ENCODE measurements at places on chromosomes 12 and 14. TPM values are rescaled to one million over a fixed set of nuclear protein-coding genes. Genes with fewer than 3 reads are reported as not detected.

Gene RPS26
- total RNA-seq: 32.6 TPM

Gene TMEM132D
- total RNA-seq: not detected

Gene INHBC
- not detected for total RNA-seq

Gene GPR162
- total RNA-seq: 1.5 TPM

Gene PROX2
- not detected for total RNA-seq

Gene TMEM132C
- not detected for total RNA-seq

Gene EXOC5
- total RNA-seq: 67.2 TPM

Gene SLC17A8
- total RNA-seq: not detected

Gene FKBP4
- 35.5 TPM for total RNA-seq

Gene LYZ
- total RNA-seq: not detected

Gene CFAP251
- total RNA-seq: 1.1 TPM

Gene C12orf50
- not detected for total RNA-seq

Gene GPR84
- total RNA-seq: 0.16 TPM

Gene TSPAN11
- total RNA-seq: 2.3 TPM

Gene DICER1
- total RNA-seq: 46.2 TPM

Gene DPF3
- 11.4 TPM for total RNA-seq

Gene PIWIL1
- not detected for total RNA-seq

Gene COL2A1
- not detected for total RNA-seq

Gene PPFIBP1
- 550 TPM for total RNA-seq

Gene ABHD12B
- total RNA-seq: not detected

Gene ACAD10
- total RNA-seq: 7.8 TPM

Gene TULP3
- total RNA-seq: 15.7 TPM

Gene GALNT8
- total RNA-seq: 0.13 TPM

Gene ANO2
- 96.8 TPM for total RNA-seq

Gene HOXC11
- not detected for total RNA-seq

Gene PPP1R1A
- total RNA-seq: not detected

Gene SIX6
- total RNA-seq: not detected

Gene LRFN5
- total RNA-seq: under 0.01 TPM

Gene GNB3
- 0.44 TPM for total RNA-seq

Gene RFX4
- total RNA-seq: not detected

Gene TMEM63C
- 0.65 TPM for total RNA-seq

Gene TMPRSS12
- total RNA-seq: not detected

Gene TTC6
- not detected for total RNA-seq

Gene CLEC4A
- total RNA-seq: 0.19 TPM

Gene E2F7
- 6.3 TPM for total RNA-seq

Gene PRR13
- 15.9 TPM for total RNA-seq

Gene MSI1
- not detected for total RNA-seq

Gene CMKLR1
- total RNA-seq: not detected

Gene CCDC38
- total RNA-seq: not detected

Gene SYCP3
- not detected for total RNA-seq

Gene CLEC4E
- total RNA-seq: not detected

Gene C3AR1
- not detected for total RNA-seq

Gene TBX3
- 4.5 TPM for total RNA-seq

Gene DEPDC4
- 0.32 TPM for total RNA-seq

Gene LRRC43
- total RNA-seq: 0.81 TPM

Gene PPHLN1
- 53.4 TPM for total RNA-seq

Gene RDH16
- total RNA-seq: 0.19 TPM

Gene NFATC4
- total RNA-seq: 7.4 TPM

Gene MED6
- total RNA-seq: 26.1 TPM

Gene KLHDC1
- total RNA-seq: 2.8 TPM

Gene PTPN6
- total RNA-seq: 3.2 TPM

Gene NRL
- 0.82 TPM for total RNA-seq

Gene PTGDR
- total RNA-seq: not detected

Gene ITPR2
- 15.2 TPM for total RNA-seq

Gene SLC10A1
- not detected for total RNA-seq

Gene ABCC9
- total RNA-seq: under 0.01 TPM

Gene ATF1
- 19.9 TPM for total RNA-seq

Measured in bladder microvascular endothelial cell (primary cell).